ENCODE measurements at places on chromosomes 5 and 9.

- no peak for DNase-seq
Measured at GRCh38 chr9:121895358-121895757, 197.8 kb downstream of the TTLL11 start.

DNA sequence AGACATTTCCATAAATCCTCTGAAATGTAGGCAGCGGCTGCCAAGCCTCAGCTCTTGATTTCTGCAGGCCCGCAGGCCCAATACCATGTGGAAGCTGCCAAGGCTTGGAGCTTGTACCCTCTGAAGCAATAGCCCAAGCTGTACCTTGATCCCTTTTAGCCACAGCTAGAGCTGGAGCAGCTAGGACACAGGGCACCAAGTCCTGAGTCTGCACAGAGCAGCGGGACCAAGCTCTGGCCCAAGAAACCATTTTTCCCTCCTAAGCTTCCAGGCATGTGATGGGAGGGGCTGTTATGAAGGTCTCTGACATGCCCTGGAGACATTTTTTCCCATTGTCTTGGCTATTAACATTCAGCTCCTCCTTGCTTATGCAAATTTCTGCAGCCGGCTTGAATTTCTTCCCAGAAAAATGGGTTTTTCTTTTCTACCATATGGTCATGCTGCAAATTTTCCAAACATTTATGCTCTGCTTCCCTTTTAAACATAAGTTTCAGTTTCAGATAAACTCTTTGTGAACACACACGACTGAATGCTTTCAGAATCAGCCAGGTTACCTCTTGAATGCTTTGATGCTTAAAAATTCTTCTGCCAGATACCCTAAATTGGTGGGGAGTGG, 14.4 kb upstream of the ZFR start:
- DNase-seq: no peak

DNA sequence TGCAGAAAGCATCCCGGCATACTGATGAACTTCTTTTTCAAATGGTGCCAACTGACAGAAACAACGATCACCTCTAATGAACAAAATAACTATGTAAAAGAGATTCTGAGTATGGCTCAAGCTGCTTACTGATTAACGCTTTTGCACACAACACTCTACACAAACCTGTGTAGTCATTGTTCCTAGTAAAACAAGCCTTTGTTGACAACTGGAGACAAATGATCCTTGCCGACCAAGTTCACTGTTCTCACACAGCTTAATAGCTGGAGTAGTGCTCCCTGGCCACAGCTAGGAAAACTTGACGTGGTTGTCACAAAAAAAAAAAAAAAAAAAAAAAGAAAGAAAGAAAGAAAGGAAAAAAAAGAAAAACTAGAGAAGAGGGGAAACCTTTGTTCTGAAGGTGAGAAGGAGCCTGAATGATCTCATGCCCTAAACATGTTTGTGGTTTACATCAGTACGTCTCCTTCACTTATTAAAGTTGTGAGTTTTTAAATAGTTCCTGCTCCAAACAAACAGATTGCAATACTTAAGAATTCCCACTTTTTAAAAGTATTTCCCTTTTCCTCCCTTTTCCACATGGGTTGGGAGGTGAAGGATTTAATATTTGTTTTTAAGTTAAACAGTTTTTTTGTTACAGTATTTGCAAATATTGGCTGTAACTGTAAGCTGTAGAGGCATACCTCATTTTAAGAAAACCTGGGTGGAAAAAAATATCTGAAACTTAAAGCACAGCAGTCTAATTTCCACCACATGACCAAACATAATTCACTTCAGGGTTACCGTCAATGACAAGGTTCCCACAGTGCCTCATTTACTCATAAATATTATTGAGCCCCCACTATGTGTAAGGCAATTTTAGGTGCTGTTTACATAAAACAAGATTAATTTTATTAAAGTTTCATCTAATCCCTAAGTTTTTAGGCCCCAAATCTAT, 63.7 kb downstream of the GLIS3 start:
- DNase-seq: no peak

GRCh38 chr9:74920944-74921626, 31.6 kb downstream of the C9orf40 start:
- no peak for DNase-seq

- no peak for DNase-seq
Measured at GRCh38 chr9:22084336-22085035, 75.4 kb upstream of the CDKN2B start.

DNA sequence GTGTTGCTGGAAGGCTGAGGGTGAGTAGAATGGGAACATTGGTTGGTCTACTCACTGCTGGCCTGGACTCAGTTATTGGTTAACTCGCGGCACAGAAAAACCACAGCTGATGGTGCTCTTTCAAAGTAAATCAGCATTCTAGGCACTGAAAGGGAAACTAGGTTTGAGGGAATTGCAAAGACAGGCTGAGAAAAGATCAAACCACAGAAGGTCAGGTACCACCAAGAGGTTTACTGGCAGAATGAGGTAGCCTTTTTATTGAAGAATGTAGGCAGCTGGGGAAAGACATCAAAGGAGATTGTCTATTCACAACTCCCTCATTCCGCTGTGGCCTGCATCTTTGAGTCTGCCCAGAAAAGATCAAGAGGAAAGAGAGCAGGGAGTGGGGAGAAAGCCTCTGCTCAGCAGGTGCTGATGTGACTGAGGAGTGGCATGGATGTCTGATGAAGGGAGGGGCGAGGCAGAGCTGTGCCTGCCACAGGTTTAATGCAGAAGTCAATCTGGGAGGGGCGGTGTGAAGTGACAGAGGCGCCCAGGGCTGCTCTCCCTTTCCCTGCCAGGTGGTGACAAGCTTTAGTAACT, 255.5 kb downstream of the MAN2A1 start:
- no peak for DNase-seq
